Activated naive CD4-positive, alpha-beta T cell (primary cell): ENCODE measurements at places on chromosomes 5 and 9.
A peak's percentile ranks its signal among the peaks of the same experiment; 100 is the strongest.

DNA sequence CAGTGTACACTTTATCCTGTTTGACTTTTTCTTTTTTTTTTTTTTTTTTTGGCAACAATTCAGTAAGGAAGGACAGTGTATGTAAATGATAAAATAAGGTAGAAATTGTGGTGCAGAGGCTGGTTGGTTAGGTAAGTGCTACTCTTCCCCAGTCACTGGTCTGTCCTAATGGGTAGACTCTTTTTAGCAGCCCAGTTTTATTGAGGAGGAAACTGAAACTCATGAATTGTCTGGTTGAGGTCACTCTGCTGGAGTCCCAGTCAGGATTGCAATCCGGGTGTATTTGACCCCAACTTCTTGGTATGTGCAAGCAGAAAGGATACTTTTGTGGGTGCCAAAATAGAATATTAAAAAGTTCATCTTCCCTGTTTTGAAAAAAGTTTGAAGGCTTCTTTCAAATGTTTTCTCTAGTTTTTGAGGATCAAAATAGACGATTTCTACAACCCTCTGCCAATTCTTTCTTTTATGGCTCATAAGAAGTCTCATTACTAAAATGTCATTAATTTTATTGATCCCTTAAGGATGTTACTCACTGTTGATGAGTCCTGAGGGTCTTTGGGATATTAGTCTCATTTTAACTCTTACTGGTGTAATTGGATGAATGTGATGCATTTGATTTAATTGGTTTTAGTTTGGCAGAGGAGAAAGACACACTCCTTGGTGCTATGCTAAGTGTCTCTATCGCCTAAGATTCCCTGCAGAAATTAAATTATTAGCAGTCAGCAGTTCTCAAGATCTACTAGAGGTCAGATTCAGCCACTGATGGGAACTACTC lies 171.9 kb downstream of the KDM4C start:
- no peak for DNase-seq

GRCh38 chr9:70060883-70061507 lies 17.3 kb downstream of the MAMDC2 start:
- no peak for DNase-seq

DNA sequence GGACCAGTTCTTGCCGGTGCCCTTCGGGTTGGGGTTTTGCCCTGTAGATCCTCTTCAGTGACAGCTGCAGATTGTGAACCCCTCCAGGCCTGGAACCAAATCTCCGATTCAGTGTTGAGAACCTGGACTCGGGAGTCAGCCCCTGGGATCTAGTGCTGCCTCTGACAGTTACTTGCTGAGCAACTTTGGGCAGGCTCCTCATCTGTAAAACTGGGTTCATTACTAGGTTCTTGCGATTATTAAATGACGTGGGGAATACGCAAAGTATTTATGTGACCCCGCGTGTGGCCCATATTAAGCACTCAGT lies 600 bp downstream of the ERCC6L2 start:
- no peak for DNase-seq

DNA sequence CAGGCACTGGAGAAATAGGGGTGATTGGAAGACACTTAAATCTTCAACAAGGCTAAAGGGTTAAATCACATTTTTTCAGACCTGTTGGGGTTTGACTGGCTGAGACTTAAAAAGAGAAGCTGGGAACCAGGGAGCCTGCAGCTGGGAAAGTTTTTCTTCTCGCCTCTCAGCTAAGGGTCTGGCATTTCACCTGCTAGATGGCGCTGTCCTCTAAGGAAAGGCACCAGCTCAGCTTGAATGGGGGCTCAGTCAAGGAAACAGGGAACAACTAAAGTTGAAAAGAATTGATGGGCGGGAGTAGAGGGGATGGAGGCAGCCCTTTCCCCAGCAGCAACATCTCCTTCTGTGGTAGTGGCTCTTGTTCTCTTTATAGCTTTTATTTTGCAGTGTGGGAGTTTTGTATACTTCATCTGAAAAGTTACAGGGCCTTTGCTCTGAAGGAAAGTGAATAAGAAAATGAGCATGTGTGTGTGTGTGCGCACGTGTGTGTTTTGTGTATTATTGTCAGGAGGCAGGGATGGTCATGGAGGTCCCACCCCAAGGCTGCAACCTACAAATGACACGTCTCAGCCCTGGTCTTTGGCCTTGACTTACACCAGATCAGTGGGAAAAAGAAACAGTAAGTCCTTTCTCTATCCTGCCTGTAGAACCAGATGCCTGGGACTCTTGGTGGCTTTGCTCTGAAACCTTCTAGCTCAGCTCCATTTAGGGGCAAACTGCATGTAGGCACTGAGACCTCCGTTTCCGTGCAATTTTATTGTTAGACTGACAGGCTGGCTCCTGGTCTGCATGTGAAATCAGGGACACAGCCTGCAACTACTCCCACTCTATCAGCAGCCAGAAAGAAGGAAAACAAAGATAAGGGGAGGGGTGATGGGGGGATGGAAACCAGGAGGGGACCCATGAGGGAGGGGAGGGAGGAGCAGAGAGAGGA lies 316.2 kb upstream of the CLINT1 start:
- DNase-seq, result peak; percentile 14

DNA sequence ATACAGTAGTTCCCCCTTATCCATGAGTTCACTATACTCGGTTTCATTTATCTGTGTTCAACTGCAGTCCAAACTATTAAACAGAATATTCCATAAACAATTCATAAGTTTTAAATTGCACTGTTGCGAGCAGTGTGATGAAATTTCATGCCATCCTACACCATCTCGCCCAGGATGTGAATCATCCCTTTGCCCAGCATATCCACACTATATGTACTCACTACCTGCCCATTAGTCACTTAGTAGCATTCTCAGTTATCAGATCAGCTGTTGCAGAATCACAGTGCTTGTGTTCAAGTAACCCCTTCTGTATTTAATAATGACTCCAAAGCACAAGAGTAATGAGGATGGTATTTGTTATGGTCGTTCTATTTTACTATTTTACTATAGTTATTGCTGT lies 51.5 kb downstream of the SHOC1 start:
- no peak for DNase-seq

GRCh38 chr5:76025069-76025468 lies 58.1 kb upstream of the SV2C start:
- no peak for DNase-seq

DNA sequence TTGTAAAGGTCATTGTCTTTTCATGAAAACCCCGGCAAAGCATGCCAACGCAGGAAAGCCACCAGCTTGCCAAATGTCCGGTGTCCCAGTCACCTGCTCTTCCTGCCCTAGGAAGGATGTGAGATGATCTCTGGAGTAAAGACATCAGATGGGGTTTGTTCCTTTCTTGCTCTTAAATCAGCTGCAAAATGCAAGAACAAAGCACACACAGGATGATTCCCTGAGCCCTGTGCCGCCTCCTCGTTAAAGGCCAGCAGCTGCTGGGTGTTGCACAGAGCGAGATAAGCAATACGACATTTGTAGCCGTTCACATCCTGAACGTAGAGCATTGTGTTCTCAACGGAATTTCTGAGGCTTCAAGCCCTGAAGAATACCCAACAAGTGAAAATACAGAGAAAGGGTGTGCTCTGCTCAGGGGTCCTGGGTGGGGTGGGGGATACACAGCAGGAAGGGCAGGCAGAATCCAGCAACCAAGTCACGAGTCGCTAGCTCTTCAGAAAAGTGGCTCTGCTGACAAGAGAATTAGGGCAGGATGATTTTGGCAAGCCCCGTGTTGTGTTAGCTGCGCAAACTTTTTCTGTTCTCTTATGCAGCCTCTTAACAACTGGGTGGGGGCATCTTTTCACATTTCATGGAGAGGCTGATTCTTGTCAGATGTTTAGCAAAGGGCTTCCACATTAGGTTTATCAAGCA lies 229.2 kb upstream of the MAP3K1 start:
- DNase-seq, result no peak

DNA sequence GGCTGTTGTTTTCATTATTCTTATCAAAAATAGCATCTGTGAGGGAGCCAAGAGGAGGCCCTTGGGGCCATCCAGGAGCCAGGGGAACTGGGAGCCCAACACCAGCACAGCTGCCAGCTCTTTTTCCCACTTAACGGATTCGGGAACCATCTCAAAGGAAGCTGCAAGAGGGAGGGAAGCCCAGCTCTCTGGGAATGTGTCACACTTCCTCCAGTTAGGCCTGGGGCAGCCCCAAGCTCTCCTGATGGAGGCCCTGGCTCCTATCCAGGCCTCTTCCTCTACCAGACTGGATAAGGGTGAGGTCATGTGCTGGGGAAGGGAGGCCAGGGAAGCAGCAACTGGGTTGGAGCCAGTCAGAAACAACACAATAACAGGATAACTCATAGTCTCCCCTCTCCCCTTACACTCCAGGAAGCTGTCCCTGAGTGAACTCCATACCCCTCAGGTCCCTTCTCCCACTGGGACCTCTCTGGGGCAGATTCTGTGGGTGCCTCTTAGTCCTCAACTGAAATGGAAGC lies 12.7 kb downstream of the CSF2 start:
- DNase-seq, result no peak

DNA sequence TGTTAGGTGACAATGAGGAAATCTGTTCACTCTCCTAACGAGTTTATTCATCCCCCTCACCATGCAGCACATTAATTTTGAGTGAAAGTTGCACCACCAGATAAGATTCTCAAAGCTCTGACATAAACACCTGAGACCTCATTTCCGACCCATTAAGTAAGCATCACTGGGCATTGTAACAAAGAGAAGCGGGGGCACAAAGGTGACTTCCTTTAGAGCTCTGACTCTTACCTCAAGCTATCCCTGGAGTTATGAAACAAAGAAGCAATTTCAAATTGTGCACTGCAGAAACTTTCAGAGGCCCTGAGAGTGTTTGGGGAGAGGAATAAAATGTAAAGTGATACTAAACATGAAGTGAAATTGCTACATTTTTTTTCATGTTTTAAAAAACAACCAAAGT lies 29.5 kb downstream of the C5orf15 start:
- no peak for DNase-seq

- DNase-seq, result no peak
Observed at GRCh38 chr5:131877873-131878272, 67.6 kb downstream of the MEIKIN start.

DNA sequence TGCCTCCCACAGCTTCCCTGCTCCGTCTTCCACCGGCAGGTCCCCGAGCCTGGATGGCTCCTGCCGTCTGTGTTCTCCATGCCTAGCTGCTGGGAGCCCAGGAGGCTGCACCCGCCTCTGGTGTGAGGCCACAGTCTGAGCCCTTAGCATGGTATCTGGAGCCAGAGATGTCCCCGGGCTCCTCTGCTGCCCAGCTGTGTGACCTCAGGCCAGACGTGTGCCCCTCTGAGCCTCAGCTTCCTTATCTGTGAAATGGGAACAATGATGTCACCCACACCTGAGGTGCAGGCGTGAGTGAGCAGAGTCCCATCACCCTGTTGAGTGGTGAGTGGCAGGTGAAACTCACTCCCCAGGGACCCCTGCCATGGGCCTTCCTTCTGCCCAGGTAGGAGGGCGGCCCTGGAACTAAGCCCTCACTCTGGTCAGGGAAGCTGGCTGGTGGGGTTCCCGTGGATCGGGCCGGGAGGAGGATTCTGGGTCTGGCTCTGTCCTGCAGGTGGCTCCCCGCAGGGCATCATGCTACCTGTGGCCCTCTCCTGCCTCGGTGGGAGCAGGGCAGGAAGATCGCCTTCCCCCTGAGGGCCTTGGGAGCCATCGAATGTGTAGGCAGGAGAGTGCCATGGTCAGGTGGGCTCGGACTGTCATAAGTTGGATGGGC lies 239.0 kb downstream of the PBX3 start:
- DNase-seq, result no peak

- DNase-seq, result no peak
Observed at GRCh38 chr9:2790466-2790865, 53.4 kb downstream of the PUM3 start.

- no peak for DNase-seq
Observed at GRCh38 chr9:33011831-33012230, 10.4 kb upstream of the APTX start.

- DNase-seq, result no peak
Observed at GRCh38 chr9:76793784-76794431, 29.7 kb downstream of the PCA3 start.

DNA sequence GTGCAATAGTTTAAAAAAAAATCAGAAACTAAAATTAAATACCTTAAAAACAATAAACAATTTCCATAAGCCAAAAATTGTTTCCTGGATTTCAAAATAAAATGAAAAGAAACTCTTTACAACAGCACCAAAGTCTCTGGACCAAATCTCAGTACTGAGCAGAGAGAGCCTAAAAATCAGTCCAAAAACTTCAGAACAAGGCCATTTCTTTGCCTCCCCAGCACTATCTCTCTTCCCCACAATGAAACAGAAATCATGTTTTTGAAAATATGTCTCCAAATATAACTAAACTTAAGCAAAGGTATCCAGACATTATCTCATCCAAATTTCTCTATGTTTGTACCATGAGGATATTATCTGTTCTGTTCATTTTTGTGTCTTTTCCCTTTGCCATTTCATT lies 1.0 kb downstream of the FREM1 start:
- DNase-seq, result no peak

- DNase-seq, result no peak
Observed at GRCh38 chr9:100170085-100170484, 71.0 kb downstream of the INVS start.

- DNase-seq, result no peak
Observed at GRCh38 chr9:20664501-20664900, 19.6 kb upstream of the FOCAD start.

GRCh38 chr9:125881042-125881441 lies 133.9 kb downstream of the PBX3 start:
- no peak for DNase-seq

GRCh38 chr5:146426305-146426704 lies 20.8 kb upstream of the TCERG1 start:
- no peak for DNase-seq

- no peak for DNase-seq
Observed at GRCh38 chr9:128143525-128144238, 5.6 kb upstream of the LCN2 start.

DNA sequence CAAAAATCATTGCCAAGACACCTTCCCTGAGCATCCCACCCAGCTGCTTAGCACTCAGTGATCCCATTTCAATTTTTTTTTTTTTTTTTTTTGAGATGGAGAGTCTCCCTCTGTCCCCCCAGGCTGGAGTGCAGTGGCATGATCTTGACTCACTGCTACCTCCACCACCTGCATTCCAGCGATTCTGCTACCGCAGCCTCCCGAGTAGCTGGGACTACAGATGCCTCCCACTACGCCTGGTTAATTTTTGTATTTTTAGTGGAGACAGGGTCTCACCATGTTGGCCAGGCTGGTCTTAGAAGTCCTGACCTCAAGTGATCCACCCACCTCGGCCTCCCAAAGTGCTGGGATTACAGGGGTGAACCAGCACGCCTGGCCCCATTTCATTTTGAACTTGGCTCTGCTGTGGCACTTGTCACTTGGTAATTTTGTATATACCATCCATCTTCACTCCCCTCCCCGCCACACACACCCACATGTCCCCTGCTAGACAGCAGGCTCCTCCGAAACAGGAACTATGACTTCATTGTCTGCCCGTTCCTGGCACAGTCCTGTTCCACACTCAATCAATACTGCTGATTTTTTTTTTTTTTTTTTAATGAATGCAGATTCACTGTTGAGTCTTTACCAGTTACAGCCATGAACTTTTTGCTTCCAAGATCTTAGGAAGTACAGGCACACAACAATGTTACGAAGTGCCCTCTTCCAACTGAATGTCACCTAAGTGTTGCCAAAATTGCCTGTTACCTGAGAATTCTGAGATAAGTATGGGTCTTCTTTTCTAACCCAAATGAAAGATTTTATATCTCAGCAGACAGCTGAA lies 17.3 kb upstream of the ZBTB34 start:
- no peak for DNase-seq
